Activated CD8-positive, alpha-beta T cell treated with anti-CD3 and anti-CD28 coated beads, Interleukin-2, amount 10 ng/mL, durations not matched to agents 7 days and 5 days (primary cell): ENCODE measurements at places on chromosomes 6 and 20. TPM values are rescaled to one million over a fixed set of nuclear protein-coding genes. Genes with fewer than 3 reads are reported as not detected.

The ATP6V1G2 gene
- total RNA-seq: 2.5 TPM

The C20orf204 gene
- total RNA-seq: 7.6 TPM

The MOCS3 gene
- 4.8 TPM for total RNA-seq

The CBFA2T2 gene
- 14.4 TPM for total RNA-seq

The NRSN1 gene
- not detected for total RNA-seq

The SRXN1 gene
- 9.3 TPM for total RNA-seq

The PPP1R16B gene
- total RNA-seq: 65.1 TPM

The FBXO30 gene
- 4.1 TPM for total RNA-seq

The MROH8 gene
- total RNA-seq: 2.8 TPM

The UST gene
- 0.16 TPM for total RNA-seq

The SIRPB1 gene
- total RNA-seq: 1.5 TPM

GRCh38 chr6:169225131-169225576, 28.5 kb downstream of the THBS2 start:
- DNase-seq: no peak

GRCh38 chr20:14493408-14493807, 156.0 kb upstream of the FLRT3 start:
- DNase-seq: no peak

- DNase-seq: no peak
These were observed 288.5 kb upstream of the CNR1 start for GRCh38 chr6:88454658-88455057.

GRCh38 chr6:40852779-40853373, 186.1 kb downstream of the UNC5CL start:
- no peak for DNase-seq

- DNase-seq: no peak
These were observed 200.8 kb upstream of the CHD6 start for GRCh38 chr20:41818991-41819390.

GRCh38 chr6:139758209-139758611, 383.8 kb upstream of the CITED2 start:
- no peak for DNase-seq

GRCh38 chr6:44081753-44082152, 45.5 kb downstream of the MRPL14 start:
- no peak for DNase-seq

GRCh38 chr6:35051997-35052583, 89.0 kb downstream of the TCP11 start:
- DNase-seq: no peak

GRCh38 chr6:135163440-135163738, 17.7 kb upstream of the MYB start:
- peak; percentile 64 for DNase-seq

- no peak for DNase-seq
These were observed 71.2 kb downstream of the LY86 start for GRCh38 chr6:6659600-6660327.

DNA sequence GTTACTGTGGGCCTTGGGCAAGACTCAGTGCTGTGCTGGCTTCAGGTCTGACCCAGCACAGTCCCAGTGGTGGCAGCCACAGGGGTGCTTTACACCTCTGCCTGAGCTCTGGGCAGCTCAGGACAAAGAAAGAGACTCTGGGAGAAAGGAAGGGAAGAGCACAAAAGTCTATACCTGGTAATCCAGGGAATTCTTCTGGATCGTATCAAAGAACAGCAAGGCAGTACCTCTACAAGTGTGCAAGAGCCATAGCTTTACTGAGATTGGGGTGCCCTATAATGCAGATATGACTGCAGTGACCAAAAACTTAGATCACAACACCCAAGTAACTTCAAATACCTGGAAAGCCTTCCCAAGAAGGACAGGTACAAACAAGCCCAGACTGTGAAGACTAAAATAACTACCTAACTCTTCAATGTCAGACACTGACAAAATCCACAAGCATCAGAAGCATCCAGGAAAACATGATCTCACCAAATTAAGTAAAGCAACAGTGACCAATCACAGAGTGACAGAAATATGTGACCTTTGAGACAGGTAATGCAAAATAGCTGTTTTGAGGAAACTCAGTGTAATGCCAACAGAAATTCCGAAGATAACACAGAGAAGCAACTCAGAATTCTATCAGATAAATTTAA, 47.9 kb upstream of the LIN28B start:
- no peak for DNase-seq

- DNase-seq: no peak
These were observed 57.8 kb upstream of the MRPS10 start for GRCh38 chr6:42275376-42276033.

- no peak for DNase-seq
These were observed 53.5 kb upstream of the SLC22A16 start for GRCh38 chr6:110529907-110530306.

DNA sequence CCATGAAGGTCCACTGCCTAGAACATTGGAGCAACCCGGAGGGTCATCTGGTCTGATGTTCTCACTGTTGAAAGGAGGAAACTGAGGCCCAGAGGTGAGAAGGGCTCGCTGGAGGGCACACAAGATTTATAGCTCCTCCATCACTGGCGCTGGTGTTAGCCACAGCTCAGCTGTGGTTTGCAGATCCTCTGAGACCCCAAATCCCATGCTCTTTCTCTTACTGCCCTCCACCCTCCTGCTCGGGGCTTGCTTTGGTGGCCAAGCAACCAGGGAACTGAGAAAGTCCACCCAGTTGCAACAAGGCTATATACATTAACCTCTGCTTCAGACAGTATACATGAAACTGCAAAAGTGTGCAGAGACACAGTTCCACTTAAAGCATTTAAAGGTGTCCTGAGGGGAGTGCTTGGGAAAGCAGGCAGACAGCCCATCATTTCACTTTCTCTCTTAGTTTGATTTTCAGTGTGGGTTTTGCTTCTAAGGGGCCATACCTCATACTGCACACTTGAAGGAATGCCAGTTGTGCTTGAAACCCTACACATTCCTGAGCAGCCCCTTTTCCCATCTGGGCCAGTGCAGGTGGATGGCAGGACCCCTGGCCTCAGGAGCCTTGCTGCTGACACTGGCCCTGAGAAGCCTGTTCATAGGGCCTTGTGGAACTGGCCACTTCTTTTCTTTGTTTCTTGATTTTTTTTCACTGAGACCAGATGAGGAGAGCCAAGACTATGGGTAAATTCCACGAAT, 347.6 kb downstream of the CDC5L start:
- DNase-seq: no peak
